Small intestine (tissue), 16 donors: ENCODE measurements at places on chromosomes 1 and 21.

- no peak for DNase-seq
Measured at GRCh38 chr21:41840880-41841279, 38.3 kb downstream of the PRDM15 start.

- no peak for DNase-seq
Measured at GRCh38 chr1:155196103-155196892, 11.4 kb downstream of the THBS3 start.

GRCh38 chr1:75392278-75392677 is 218.6 kb downstream of the SLC44A5 start:
- DNase-seq, result no peak

GRCh38 chr1:226708967-226709396 is 30.1 kb downstream of the ITPKB start:
- no peak for DNase-seq

GRCh38 chr1:159937054-159937750 is 8.2 kb downstream of the IGSF9 start:
- peak; percentile 83 for DNase-seq

- DNase-seq, result no peak
Measured at GRCh38 chr1:27726173-27727044, 648 bp downstream of the FAM76A start.

- DNase-seq, result peak; percentile 60
Measured at GRCh38 chr21:33362044-33362555, 37.3 kb downstream of the IFNAR1 start.

DNA sequence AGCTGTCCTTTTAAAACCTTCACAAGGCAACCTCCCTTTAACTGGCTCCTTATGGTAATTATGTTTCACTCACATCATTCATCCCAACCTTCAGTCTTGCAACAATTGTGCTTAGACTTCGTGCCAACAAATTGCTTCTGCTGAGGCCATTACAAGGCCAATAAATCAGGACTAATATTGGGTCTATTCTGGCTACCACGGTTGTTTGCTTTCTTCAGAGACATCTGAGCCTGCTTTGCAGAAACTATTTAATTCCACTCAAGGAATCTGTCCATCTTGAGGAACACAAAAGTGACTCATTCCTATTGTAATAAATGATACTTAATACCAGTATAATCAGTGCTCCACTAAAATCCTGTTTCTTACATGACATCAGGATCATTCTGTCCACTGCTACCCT is 2.6 kb upstream of the GSTM4 start:
- DNase-seq, result peak; percentile 80

- peak; percentile 0 for DNase-seq
Measured at GRCh38 chr1:248243204-248243603, 12.0 kb downstream of the OR2M4 start.

- DNase-seq, result no peak
Measured at GRCh38 chr1:48979940-48980339, 203.2 kb upstream of the BEND5 start.

DNA sequence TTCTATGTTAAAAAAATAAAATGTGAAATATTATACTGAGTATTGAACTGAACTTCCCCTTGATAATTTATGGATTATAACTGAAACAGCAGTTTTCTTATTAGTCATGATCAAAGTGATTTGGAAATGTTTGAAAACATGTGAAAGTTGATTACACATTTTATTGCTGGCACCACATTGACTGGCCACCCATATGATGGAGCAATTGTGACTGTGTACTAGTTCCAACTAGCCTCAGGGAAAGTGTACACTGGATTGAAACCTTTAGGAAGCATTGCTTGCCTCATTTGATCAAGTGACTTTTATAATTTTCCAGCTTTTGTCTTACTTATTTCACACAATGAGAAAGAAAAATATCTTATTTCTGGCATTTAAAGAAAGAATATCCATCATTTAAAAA is 128.0 kb upstream of the ADGRL2 start:
- no peak for DNase-seq

GRCh38 chr1:62998845-62999649 is 215.1 kb downstream of the ATG4C start:
- DNase-seq, result no peak

- no peak for DNase-seq
Measured at GRCh38 chr1:55060133-55060999, 21.0 kb downstream of the PCSK9 start.

GRCh38 chr1:1208713-1209433 is 2.5 kb upstream of the TNFRSF18 start:
- DNase-seq, result no peak

- no peak for DNase-seq
Measured at GRCh38 chr1:37150986-37151385, 116.7 kb upstream of the GRIK3 start.

DNA sequence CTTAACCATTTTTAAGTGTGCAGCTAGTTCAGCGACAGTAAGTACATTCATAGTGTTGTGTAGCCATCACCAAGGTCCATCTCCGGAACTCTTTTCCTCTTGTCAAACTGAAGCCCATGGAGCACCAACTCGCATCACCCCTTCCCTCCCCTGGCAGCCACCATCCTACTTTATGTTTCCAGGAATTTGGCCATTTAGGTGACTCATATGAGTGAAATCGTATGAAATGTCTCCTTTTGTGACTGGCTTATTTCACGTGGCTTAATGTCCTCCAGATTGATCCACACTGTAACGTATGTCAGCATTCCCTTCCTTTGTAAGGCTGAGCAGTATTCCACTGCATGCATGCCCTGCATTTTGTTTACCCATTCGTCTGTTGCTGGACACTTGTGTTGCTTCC is 2.5 kb downstream of the COL6A2 start:
- no peak for DNase-seq

DNA sequence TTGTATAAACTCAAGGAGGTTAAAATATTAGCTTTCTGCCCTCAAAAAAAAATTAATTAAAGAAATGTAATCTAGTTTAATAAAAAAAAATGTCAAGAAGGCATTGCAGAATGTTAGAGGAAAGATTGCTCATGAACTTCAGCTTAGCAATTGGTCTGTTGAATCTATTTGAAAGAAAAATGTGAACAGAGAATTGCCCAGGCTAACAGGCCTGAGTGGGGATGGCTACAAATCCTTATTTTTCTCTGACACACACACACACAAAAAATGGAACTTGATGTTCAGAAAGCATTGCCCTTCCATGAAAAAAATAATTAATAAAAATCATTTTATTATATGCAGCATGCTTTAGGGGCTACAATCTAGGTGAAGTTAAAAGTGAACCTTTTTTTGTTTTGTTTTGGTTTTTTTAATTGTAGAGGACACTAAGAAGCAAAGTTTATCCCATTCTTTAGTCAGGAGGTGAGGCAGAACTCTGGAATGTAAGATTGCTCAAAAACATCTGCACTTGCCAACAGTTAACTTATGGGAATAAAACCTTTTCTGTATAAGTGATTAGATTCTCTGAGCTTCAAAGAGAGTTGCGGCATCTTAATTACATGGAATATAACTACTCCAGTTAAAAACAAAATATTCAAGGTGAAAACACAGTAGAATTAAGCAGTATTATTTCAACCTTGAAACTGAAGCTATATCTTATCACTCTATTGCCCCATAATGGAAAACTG is 658.5 kb upstream of the ADGRL2 start:
- peak; percentile 51 for DNase-seq

- no peak for DNase-seq
Measured at GRCh38 chr1:111720274-111720976, 18.8 kb downstream of the INKA2 start.

DNA sequence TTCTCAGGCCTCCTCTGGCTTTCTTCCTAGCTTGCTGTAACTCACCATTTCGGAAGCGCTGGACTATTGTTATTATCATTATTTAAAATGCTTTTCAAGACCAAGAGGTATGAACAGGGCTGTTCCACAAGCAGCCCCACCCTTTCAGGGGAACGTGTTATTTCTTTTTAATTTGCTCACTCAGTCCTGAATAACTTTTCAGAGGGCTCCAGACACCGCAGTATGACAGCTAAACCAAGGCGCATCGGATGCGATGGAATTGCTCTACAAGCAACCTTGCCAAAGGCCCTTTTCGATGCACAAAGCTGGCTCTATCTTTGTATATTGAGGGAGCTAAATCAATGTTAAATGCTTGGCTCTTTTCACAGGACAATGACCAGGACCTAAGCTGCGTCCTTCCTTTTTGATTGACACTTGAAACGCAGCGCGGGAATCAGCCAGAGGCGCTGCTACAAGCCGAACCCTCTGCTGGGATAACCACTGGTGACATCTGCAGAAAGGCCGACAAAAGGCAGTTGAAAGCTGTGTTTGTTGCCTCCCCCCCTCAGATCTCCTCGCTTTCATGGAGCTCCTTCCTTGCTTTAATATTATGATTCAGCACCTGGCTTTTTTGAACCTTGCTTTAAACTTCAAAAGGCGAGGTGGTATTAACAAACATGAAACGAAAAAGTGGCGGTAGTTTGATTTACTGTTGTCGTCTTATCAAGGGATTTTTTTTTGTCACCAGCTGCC is 204.7 kb upstream of the PROX1 start:
- DNase-seq, result no peak

DNA sequence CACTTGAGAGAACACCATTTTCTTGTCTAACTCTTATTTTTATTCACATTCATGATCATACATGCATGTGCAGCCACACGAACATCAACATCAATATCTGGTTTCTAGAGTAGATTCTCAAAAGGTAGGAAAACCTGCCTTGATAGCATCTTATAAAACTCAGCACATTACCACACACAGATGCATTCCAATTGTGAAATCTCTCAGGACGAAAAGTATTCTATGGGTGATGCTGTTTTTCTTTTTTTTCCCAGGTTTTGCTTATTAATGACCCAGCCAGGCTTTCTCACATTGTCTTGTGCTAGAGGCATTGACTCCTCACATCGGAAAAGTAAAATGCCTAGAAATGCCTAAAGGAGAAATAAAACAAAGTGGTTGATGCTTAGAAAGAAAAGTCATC is 562.8 kb downstream of the KIF26B start:
- no peak for DNase-seq

GRCh38 chr1:56511364-56511763 is 68.0 kb downstream of the PLPP3 start:
- DNase-seq, result no peak

GRCh38 chr1:100422065-100422464 is 69.8 kb downstream of the CDC14A start:
- DNase-seq, result no peak

- no peak for DNase-seq
Measured at GRCh38 chr1:68497358-68497698, 446 bp upstream of the DEPDC1 start.

- DNase-seq, result no peak
Measured at GRCh38 chr1:204931768-204932572, 61.3 kb downstream of the NFASC start.

DNA sequence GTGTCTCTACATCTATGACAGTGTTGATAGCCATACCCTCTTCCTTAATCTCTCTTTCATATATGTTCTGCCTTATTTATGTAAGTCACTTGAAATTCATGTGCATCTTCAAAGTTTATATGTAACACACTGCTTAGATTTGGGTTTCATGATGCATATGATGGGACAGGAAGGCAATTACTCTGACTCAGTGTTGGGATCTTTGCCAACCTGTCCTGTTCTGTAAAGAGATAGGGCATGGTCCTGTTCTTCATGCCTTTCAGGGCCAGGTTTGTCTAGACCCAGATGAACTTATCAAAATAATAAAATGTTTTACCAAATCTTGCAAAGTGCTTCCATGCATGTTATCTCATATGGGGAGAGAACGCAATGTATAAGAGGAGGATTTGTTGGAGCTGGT is 69.5 kb downstream of the TMPRSS15 start:
- no peak for DNase-seq

DNA sequence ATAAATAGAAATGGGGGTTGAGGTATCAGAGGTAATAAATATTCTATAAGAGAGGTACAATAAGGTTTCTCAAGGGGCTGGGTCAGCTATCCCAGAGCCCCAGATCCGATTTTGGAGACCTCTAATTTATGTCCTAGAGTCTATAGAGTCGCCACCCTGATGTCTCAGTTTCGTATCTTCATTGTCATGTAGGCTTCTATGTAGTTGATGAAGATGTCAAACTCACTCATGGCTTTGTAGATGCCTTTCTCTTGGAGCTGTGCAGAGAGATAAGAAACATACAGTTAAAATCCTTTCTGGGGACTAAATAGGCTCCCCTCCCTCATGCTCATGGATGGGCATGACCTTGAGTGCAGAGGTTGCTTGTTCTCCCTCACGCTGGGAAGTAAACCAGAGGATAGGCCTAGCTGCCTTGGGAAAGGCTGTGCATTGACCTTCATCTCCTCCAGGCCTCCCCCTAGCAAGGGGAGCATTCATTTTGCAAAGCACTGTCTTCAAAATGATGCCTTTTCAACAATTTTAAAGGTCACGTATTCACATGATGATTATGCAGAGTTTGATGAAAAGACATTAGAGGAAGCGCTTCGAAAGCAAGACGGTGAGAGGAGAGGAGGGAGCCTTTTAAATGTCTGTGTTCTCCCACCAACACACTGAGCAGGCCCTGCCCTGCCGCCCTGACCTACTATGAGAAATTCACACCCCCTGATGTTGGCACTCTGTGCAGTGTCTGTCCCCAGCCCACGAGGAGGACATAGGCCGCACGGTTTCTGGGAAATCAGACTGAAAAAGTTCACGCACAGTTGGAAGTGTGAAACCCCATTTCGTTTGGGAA is 1.9 kb upstream of the IL19 start:
- DNase-seq, result no peak

DNA sequence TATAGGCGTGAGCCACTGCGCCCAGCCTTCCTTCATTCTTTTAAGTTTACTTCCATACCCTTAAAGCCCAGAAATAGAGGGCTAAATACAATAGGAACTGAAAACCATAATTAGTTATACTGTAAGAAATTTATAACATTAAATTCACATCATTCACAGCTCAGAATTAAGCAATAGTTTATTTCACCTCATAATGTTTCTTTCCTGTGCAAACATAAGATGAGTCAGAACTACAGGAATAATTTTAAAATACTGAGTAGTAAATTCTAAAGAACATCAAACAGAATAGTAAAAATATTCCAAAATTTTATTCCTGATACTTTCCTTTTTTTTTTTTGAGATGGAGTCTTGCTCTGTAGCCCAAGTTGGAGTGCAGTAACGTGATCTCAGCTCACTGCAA is 24.1 kb downstream of the POGZ start:
- DNase-seq, result no peak
